ENCODE measurements at places on chromosomes 3 and 15.

DNA sequence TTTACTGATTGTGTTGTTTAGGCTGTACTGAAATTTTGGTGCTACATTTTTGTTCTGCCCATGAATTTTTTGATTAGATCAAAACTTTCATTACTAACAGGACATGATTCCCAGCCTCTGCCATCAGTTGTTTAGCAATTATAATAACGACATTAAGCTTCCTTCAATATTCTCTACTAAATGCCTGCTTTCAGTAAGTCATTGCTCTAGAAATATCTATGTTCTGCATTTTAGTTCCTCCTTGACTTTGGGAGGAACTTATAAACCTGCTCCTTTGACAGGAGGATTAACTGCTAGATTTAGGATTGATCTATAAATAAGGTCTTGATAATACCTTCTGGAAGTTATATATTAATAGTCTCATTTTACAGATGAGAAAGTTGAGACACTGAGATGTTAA is 269.1 kb downstream of the RAP2B start:
- DNase-seq: no peak

GRCh38 chr3:33438881-33439545 is 1.2 kb downstream of the UBP1 start:
- DNase-seq: no peak

DNA sequence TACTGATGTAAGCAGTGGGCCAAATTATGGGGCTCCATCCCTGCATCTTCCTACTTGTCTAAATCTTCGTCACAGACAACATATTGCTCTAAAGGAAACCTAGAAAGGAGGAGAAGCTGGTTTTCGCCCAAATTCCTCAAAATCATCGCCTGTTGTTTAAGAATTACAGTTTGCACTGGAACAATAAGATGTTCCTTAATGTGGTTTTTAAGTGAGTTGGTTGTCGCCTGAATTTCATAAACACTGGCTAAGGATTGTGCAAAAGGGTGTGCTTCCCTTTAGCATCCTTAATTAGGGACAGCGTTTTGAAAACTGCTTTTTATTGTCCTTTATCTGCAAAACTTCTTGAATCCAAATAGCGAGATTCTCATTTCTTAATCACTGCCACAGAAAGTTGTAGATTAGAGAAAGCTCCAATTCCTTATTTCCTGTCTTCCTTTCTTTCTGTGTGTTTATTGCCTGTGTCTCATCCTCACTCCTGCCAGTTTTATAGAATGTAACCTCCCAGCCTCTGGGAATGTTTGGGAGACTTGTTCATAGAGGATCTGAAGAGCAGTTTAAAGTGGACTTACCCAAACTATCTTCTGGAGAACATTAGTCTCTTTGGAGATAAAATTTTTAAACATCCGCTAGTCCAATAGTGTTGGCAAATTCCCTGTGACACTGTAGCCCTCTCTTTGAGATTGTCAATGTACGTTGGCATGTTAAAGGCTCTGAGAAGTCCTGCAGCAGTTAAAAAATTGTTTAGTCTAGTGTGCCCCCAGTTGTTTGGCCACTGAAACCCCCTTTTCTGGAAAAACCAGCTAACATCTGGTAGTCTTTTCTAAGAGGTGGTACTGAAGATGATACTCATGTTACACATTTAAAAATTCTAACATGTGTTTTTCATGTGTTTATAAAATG is 50.4 kb downstream of the FLNB start:
- DNase-seq: no peak

- no peak for DNase-seq
Observed at GRCh38 chr15:40843261-40843884, 475 bp upstream of the SPINT1 start.

DNA sequence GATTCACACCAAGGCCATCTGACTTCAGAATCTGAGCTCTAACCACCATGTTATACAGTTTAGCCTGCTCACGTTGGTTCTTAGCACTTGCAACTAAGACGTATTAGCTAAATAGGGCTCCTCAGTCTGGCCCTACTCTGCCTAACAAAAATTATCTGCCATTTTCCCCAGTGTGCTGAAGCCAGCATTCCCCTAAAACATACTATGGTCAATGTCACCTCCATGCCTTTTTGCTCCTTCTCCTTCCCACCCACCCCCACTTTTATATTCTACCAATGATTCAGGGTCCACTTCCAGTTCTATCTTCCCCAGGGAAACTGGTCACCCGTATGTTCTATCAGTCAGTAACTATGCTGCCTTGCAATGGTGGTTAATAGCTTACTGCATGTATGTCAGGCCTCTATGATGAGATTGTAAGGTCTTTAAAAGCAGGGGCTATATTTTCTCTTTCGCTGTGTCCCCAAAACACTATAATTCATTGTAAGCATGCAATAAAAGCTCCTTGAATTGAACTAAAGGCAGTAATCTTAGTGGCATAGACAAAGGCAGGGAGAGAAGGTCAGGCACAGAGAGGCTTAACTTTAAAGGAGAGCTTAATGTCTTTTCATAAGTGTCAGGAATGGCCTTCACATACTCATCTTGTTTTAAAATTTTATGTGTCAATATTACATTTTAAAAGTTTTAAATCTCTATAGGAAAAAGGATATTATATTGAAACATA is 23.3 kb downstream of the POPDC2 start:
- DNase-seq: no peak

DNA sequence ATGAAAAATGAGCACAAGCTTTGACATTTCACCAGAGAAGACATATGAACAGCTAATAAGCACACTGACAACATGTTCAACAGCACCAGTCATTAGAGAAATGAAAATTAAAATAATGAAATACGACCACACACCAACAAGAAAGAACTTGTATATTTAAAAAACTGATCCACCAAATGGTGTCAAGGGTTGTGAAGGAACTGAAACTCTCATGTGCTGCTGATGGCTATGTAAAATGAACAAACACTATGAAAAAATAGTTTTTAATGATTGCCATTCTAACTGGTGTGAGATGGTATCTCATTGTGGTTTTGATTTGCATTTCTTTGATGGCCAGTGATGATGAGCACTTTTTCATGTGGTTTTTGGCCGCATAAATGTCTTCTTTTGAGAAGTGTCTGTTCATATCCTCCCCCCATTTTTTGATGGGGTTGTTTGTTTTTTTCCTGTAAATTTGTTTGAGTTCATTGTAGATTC is 193.8 kb downstream of the SCAPER start:
- no peak for DNase-seq

GRCh38 chr3:133937061-133937686 is 41.5 kb upstream of the RAB6B start:
- no peak for DNase-seq

DNA sequence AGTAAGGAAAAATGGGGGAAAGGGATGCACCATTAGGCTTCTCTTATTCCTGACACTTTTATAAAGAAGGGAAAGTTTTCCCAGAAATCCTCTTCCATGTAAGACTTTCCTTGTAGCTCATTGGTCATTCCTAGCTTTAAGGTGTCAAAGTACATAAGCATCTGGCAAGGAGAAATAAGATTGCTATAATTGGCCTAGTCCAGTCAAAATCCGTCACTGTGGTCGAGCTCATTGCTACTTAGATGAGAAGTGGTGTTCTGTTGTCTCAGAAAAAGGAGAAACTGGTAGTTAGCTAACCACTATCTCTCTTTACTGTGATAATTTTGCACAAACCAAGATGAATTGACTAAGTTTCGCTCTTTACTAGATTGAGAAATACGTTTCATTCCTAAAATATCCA is 370.1 kb downstream of the CNTN4 start:
- no peak for DNase-seq

- DNase-seq: peak; percentile 72
Observed at GRCh38 chr3:11236588-11237461, 35.4 kb upstream of the ATG7 start.

GRCh38 chr3:189288348-189289235 is 116.8 kb downstream of the TPRG1 start:
- DNase-seq: no peak

DNA sequence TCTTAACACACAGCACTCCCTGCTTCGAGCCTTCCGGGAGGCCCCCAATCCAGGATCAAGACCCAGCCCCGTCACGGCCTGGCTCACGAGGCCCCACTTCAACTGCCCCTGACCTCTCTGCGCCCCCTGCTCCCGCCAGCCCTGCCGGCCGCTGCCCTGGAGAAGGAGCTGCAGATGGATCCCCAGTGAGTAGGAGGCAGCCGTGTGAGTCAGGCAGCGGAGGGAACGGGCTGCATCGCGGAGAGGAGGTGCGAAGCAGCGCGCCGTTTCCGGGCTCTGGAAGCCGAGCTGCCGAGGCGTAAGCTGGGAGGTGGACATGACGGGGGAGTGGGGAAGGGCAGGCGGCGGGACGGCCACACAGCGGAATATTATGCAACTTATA is 133.4 kb downstream of the TPRA1 start:
- peak; percentile 84 for DNase-seq

GRCh38 chr15:70111203-70112073 is 13.7 kb upstream of the TLE3 start:
- DNase-seq: no peak

GRCh38 chr3:123448536-123449101 is at the start of gene ADCY5:
Gene ADCY5, minus strand, starts transcription at chr3:123449090. Its CDS starts 545 bp downstream, at chr3:123448545.
- no peak for DNase-seq

GRCh38 chr15:68175526-68175925 is 29.6 kb downstream of the CALML4 start:
- no peak for DNase-seq

GRCh38 chr15:97023488-97023844 is 693.0 kb downstream of the NR2F2 start:
- no peak for DNase-seq

DNA sequence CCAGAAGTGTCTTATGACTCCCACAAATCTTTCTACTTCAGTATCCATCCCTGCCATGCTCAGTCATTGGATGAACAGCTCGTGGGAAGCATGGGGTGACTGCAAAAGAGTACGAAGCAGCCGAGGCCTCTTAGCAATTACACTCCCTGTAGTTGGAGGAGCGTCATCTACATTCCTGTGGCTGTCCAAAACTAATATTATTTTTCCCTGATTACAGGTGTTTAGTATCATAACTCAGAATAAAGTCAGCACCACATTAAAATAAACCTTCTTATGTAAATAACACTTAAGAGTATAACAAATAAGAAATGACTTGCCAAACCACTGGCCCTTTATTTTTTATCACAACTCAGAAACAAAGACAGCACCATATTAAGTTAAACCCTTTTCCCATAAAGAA is 141.5 kb downstream of the PLOD2 start:
- DNase-seq: no peak

GRCh38 chr3:174242311-174243041 is 616.7 kb upstream of the NAALADL2 start:
- no peak for DNase-seq

DNA sequence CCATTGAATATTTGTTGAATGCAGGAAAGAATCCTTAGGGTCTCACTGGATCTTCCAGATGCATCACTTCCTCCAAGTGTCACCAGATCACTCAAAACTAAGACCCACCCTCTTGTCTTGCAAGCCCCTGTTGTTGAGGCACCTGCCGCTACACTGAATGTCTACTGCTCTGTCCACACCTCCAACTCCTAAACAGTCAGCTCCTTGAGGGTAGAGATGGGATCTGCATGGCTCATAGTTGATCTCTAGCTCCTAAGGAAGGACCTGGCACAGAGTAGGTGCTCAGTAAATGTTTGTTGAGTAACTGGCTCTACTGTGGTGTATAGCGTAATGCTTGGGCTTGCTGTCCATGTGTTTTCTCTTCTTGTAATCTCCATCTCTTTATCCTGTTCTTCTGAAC is 8.8 kb downstream of the SLC6A20 start:
- DNase-seq: no peak

DNA sequence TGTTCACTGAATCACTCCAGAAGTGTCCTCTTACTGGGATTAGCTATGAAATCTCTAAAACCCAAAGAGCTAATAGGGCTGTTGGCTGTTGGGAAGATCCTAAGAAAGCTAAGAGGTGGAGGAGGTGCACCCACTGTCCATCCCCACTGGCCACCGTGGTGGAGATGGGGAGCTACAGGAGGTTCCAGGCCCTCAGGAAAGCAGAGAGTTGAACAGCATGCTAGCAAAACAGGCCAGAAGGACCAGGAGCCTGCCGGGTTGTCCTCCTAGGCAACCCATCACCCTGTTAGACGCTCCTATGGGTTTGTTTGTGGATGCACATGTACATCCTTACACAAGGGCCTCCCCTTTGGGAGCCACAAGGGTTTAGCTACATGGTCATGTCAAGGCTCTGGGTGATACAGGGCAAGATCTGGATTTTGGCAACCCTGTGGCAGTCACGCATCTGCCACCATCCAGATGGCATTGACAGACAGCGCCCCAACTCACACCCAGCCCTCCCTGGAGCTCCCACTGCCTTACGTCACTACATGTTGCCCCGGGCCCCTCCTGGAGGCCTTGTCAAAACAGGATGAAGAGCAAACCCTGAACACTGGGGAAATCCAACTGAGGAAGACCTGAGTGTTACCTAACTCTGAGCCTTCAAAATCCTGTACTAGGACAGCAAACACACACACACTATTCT is 208.1 kb downstream of the SLCO3A1 start:
- no peak for DNase-seq

DNA sequence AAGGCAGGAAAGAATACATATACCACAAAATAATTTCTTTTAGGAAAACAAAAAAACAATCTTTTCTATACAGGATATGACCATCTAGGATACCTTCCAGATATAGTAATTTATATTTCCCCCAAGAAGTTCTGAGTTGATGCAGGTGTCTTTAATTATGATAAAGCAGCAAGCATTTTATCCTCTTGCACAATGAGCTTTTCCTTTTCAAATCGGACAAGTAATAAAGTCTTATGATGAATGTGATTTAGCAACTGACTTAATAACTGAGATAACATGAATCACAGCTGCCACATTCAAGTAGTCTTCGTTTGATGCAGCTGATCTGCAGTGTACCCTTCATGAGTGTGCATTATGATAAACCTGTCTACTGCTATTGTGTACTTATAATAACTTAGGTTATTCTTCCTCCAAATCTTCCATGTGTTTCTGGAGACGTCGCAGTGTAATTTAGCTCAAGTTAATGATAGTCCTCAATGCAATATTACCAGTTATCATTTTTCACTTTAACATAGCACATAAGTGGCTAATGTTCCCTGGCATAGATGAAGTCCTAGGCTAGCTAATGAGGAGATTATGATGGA is 260.3 kb upstream of the MRPL3 start:
- no peak for DNase-seq

DNA sequence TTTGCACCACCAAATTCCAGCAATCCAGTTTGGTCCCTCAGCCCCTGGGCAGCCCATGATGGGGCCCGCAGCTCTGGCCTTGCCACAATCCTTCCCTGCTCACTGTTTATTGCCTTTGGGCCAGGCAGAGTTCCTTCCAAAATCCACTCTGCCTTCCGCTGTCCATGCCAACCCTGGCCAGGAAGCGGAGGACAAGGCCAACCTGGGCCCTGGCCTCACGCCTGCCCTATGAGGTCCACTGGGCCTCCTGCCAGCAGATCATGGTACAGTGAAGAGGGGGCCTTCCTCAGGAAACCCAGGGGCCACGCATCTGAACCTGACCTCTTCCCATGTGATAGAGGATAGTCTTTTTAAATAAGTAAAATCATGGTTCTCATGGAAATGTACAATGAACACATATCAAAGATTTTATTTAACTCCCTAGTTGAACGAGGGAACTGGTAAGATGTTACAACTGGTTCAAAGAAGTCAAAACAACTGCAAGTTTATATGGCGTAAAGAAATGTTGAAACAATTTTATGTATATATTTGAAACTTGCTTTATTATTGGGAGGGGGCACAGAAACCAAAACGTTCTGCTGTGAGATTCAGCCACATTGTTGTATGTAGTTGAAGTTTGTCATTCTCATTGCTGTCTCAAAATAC is 95.8 kb upstream of the TNFAIP8L3 start:
- DNase-seq: no peak

GRCh38 chr3:4820296-4821121 is 158.7 kb upstream of the BHLHE40 start:
- no peak for DNase-seq

GRCh38 chr3:134798681-134799311 is 3.7 kb downstream of the EPHB1 start:
- no peak for DNase-seq
